ENCODE measurements at places on chromosomes 2 and 18.
A peak's percentile ranks its signal among the peaks of the same experiment; 100 is the strongest.

DNA sequence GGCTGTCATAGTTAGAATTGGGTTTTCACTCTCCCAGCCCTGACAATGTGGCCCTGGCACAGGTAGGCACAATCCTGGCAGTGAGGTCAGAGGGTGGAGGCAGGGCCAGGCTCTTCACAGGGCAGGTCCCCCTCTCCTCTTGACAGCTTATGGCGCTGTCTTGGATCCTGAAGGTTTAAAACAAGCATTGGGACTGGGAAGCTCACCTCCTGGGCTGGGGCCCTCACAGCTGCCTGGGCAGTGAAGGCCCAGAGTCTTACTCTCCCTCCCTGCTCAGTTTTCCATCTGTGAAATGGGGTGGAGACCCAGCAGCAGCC, 23.3 kb downstream of the LBH start:
- DNase-seq, result no peak

- DNase-seq, result peak; percentile 89
These were observed at the start of gene PGAP1 for GRCh38 chr2:196926562-196927375. PGAP1 (minus strand) TSS chr2:196926707; CDS start chr2:196926616, 91 bp downstream.

DNA sequence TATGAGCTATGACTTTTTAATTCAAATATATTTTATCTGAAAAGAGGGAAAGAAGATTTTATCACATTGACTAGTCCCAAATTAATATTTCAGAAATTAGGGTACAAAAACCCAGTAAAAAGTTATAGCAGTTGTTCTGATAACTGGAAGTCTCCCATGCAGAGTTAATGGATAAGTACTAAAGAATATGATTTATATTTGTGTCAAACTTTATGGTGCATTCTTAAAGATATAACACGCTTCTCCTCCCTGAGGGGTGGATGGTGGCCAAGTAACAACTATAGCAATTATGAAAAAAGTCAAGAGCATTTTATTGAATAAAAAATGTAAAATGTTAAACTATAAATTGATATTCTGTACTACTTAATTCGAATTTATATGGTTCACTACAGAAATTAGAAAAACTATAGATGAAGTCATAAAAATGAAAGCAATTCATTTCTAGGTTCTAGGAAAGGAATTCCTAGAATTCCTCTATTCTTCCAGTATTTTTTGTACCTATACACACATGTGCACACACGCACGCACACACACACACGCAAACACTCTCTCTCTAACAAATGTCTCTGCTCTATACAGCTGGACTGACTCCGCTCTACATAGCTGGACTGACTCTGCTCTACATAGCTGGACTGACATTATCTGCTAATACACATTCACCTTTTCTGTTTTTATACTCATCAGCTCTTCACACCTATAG, 111.3 kb downstream of the PRELID3A start:
- DNase-seq, result no peak

DNA sequence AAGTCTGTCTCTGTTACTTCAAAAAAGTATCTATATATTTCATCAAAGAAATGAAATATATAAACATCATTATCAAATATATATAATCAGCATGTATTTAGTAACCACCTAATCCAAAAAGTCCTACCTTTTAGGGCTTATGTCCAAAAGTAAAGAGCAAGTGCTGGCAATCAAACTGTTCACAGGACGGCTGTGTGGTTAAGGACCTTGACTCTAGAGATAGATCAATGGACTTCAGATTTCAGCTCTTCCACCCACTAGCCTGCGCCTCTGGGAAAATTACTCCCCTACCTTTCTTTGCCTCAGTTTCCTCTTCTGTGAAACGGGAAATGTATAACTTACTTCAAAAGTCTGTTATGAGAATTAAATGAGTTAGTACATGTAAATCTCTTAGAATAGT, 29.4 kb downstream of the SATB2 start:
- no peak for DNase-seq

DNA sequence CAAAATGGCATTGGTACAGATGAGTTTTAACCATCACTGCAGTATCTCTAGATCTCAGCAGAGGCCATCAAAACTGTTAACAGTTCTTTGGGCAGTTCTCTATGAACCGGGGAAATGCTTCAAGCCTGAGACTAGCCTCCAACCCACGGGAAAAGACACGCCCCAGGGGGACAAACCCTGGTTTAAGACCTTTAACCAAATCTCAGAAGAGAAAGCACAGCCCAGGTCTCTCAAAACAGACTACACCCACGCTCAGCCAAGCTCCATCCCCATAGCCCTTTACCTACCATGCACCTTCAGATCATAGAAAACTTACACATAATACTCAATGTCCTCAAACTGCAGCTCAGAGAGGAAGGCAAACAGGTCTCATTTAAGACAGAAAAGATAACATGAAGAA, 78.3 kb downstream of the TMEM163 start:
- DNase-seq, result no peak

DNA sequence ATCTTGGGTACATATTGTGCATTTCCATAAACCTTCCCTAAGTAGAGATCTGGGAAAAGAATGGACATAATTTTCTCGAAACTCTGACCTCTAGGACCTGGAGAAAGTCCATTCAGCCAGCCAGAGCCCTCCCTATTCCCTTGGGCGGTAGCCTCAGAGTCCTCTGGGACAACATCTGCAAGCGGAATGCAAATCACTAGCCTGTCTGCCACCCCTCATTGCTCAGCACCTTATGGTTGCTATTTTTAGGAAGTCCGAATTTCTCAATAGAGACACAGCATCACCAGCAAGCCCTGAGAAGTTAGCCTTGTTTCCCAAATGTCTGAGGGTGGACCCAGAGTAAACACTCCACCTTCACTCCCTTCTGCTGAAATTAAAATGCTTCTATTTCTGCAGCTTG, 17.6 kb upstream of the CD28 start:
- no peak for DNase-seq

- no peak for DNase-seq
These were observed 47.0 kb upstream of the ST3GAL5 start for GRCh38 chr2:85935746-85936208.

DNA sequence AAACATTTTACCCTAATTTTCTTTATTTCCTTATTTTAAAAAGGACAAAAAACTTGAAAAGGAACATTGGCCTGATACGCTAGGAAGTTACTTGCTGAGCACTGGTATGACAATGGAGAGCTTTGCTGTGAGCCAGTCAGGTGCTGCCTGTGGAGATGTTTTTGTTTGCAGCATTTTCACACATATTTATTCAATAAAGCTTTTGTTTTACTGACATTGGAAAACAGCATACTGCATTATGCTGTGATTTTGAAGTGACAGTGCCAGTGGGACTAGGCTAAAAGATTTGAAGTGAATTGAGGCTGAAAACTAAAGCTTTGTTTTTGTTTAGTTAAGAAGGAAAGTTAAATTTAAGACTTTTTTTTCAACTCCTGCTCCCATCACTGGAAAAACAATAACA, 470.7 kb upstream of the ZEB2 start:
- no peak for DNase-seq

DNA sequence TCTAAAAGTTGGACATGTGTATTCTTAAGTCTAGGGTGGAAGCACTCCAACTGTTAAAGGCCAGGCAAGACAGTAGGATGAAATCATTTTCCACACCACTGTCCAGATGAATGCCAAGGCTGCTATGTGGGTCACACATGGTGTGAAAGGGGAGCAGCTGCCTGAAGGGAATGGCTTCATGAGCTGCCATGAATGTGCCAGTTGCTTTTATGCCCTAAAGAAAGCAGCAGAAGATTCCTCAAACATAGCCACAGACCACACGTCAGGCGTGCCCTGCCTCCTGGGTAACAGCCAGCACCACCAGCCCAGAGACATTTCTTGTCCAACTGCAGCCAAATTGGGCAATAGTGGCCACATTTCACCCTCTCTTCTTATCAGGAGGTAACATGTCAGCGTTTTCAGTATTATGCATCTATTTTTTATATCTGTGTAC, 130.2 kb downstream of the MTCL1 start:
- DNase-seq, result no peak

DNA sequence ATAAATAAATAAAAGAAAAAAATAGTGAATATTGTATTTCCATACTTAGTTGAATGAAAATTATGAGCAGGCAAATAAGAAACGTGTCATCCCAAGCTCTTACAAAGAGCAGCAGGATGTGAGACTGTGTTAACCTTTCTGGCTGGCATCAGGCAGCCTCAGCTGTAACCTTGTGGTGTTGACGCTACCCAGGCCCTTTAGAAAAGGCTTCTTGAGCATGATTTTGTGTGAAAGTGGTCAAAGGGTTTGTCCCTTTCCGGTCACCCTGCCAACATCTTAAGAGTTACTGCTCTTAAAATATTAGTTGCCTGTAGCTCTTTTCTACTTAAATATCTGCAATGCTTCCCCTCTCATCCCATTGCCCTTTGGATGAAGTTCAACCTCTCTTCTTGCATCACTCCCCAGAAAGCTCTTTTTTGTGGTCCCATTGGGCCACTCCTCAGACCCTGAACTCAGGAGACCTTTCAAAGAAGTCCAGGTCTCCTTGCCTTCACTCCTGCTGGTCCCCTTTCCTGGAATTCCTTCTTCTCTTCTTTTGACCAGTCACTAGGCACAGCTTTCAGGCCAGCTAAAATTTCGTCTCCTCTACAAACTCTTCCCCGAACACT, 35.0 kb downstream of the RHOB start:
- DNase-seq, result no peak

DNA sequence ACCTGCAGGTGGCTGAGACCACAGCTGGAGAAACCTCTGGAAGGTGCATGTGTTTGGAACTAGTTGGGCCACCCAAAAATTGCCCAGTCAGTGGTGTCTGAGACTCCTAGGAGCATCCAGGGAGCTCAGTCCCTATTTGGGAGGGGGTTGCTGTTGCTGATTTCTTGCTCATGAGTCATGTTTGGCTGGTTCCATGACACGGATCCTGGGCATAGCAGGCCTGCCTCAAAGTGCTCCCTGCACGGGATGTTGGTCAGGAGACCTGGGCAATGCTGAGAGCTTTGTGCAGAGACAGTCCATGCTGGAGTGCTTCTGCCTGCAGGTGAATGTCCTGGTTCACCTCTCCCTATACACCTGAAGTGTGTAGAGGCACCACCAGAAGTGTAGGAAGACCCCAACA, 194.2 kb downstream of the GLI2 start:
- DNase-seq, result no peak

- DNase-seq, result no peak
These were observed 86.6 kb downstream of the CCBE1 start for GRCh38 chr18:59610546-59611140.

DNA sequence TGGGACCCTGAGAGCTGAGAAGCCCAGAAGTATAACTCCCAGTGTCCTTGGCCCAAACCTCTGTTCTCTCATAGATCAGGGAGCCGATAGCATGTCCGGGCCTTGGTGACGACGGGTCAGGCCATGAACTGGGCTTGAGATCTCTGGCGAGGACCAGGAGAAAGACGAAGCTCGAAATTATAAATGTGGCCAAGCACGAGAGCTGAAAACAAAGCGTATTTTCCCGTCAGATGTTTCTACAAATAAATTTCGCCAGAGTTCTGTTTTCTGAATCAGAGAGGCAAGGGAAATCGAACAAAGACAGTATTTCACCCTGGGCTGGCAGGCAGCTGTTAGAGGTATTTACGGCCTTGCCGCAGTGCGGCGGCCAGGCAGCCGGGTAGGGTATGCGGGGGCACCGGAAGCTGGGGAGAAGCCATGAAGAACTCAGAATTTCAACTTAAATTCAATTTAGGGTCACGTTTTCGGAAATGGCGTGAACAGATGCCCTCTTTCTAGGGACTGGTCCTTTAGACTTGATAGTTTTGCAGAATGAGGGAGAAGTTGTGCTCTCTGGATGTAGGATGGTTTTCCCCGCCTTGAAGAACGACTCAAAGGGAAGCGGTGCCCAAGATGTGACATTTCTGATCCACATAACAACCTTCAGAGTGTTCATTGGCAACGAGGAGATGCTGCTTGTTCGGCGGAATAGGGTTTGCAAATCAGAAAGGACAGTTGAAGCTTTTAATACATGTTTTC, 9.6 kb downstream of the HOXD8 start:
- DNase-seq, result no peak

- no peak for DNase-seq
These were observed 783 bp upstream of the TXNL4A start for GRCh38 chr18:79989195-79989497.

- no peak for DNase-seq
These were observed 21.4 kb downstream of the SFXN5 start for GRCh38 chr2:73050121-73050545.

GRCh38 chr2:38440655-38441054, 63.6 kb upstream of the ATL2 start:
- no peak for DNase-seq

DNA sequence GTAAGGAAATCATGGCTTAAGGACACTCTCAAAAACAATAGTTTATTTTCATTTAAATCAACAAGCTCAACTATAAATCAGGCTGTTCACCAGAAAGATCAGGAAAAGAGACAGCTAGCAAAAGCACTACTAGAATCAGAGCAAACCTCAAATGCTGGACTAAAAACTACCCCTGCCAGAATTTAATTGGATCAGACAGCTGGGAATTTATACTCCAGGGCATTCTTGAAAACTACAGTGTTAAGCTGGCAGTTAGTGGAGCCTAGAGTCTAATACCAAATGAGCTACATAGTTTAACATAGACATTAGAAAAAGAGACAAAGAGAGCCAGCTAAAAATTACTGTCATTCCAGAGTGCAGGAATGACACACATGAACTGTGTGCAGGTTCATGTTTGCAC, 1016.4 kb upstream of the CRIM1 start:
- DNase-seq, result no peak

Data from DMS79 (cell line).